ENCODE measurements at places on chromosomes 11 and 22.

- no peak for DNase-seq
Measured at GRCh38 chr11:45079075-45079444, 67.4 kb upstream of the PRDM11 start.

DNA sequence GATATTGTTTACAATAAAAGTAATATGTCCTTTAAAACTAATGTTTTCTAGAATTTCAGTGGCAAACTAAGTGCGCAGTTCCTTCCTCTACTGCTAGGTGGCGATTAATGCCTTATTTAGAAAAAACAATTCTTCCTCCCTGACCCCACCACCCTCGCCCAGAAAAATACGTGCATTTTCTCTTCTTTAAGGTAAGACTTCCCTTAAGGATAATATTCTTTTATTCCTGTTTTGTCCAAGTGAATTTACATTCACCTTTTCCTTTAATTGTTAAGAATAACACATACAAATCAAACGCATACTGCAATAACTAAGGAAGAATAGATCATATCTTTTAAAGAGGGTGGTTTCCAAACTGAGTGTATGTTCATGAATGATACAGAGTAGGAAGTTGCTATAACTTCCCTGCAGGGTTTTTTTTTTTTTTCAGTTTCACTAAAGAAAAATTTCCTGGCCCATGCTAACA is 17.0 kb upstream of the PSMA1 start:
- DNase-seq = peak; percentile 62

DNA sequence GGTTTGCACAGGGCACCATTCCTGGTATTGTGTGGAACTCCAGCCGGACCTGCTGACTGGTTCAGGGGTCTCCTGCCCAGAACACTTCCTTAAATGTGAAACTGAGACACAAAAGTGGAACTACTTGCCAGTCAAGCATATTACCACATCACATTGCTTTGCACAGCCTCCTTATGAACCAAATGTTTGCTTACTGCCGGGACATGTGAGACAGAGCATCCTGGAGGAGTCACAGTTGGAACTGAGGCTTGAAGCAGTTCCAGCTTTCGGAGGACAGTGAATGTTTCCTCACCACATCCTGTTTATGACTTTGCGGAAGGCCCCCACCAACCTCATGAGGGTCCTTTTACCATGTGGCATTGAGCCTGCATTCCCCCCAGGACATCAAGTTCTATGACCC is 105.8 kb upstream of the ARHGAP42 start:
- DNase-seq = no peak

- DNase-seq = no peak
Measured at GRCh38 chr11:111604392-111605009, 2.3 kb downstream of the SIK2 start.

- no peak for DNase-seq
Measured at GRCh38 chr11:128690665-128691101, 3.2 kb upstream of the FLI1 start.

- DNase-seq = no peak
Measured at GRCh38 chr22:33706100-33706499, 214.2 kb downstream of the LARGE1 start.

- DNase-seq = no peak
Measured at GRCh38 chr11:12185914-12186313, 75.5 kb downstream of the MICAL2 start.

Measured in activated naive CD4-positive, alpha-beta T cell treated with anti-CD3 and anti-CD28 coated beads, Interleukin-2, amount 10 ng/mL, durations not matched to agents 7 days and 5 days (primary cell).